ENCODE measurements at places on chromosomes 1 and 21. TPM values are rescaled to one million over a fixed set of nuclear protein-coding genes. Genes with fewer than 3 reads are reported as not detected.

Gene ZNF648
- not detected for total RNA-seq

Gene PKLR
- not detected for total RNA-seq

GRCh38 chr1:17776426-17776825 lies 21.3 kb downstream of the ACTL8 start:
- H3K27me3 ChIP-seq = no peaks in the 10 kb centered on the region
- no peak for DNase-seq
- no peaks in the 10 kb centered on the region for H3K4me1 ChIP-seq
- H3K36me3 ChIP-seq = no peaks in the 10 kb centered on the region

DNA sequence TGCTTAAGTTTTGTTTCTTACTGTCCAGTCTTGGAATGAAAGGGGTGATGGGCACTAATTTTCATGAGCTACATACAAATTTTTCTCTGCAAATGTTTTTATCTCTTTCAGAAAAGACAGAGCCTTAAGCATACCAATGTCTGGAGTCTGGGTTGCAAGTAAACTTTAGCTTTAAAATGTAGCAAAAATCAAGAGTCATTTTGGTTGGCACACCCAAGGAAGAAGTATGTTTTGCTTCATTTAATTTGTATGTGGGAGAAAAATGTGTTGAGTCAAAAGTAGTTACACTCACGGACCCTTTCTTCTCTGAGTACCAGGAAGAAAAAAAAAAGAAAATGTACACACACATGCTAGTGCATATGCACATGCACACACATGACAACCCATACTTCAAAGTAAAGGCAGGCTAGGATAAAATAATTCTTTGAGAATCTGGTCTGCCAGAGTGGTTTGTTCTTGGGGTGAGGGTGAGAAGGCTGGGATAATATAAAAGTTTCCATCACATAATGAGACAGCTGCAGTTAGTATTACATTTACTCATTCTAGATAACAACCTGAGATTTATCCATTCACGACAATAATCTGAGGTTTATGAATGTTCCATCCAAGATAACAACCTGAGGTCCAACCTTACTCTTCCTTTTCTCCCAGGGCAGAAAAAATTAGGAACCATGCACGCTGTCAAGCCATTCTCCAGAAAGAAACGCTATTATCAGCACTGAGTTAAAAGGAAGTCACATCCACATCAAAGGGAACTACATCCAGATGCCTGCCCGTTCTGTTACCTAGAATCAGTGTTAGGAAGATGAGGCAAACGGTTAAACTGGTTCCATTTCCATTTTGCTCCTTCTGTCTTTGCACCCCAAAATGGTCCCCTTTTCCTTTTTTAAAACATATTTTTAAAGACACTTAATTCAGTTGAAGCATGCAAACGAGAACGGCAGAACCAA lies 9.3 kb downstream of the DPYD start:
- H3K27ac ChIP-seq = no peak overlapping the region
- H3K27me3 ChIP-seq = no peaks in the 10 kb centered on the region
- no peak overlapping the region for H3K4me3 ChIP-seq
- H3K36me3 ChIP-seq = no peaks in the 10 kb centered on the region
- DNase-seq = no peak
- peaks cover 7% of the 10 kb centered on the region for H3K4me1 ChIP-seq

DNA sequence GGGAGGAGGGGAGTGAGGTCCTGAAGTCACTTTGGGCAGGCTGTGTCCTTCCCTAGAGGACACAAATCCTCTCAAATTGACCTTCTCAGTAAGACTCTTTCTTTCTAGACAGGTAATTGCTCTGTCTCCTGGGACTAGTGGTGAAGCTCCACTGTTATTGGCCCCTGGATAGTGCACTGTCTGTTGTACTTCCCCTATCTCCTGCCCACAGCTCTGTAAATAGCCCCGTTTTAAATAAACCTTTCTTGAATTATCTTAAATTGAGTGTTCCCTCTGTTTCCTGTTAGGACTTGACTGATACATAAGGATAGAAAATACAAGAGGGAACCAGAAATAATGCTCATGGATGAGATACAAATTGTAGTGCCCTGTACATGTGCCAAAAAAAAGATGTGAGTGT lies 229.5 kb upstream of the USP24 start:
- H3K27ac ChIP-seq = peak overlapping the region; percentile 56
- no peak overlapping the region for H3K4me3 ChIP-seq
- H3K36me3 ChIP-seq = no peaks in the 10 kb centered on the region
- DNase-seq = no peak
- no peaks in the 10 kb centered on the region for H3K27me3 ChIP-seq
- peaks cover 3% of the 10 kb centered on the region for H3K4me1 ChIP-seq
